Activated CD8-positive, alpha-beta T cell treated with anti-CD3 and anti-CD28 coated beads for 36 hours (primary cell): ENCODE measurements at places on chromosomes 16 and 17. TPM values are rescaled to one million over a fixed set of nuclear protein-coding genes. Genes with fewer than 3 reads are reported as not detected.

The LRRC37A3 gene
- total RNA-seq: 4.8 TPM

The NEURL4 gene
- total RNA-seq: 36.2 TPM

The SLC16A13 gene
- total RNA-seq: 4.8 TPM

The CHP2 gene
- not detected for total RNA-seq

The GUCY2D gene
- not detected for total RNA-seq

The FOXN1 gene
- total RNA-seq: not detected

The FBF1 gene
- 13.2 TPM for total RNA-seq

The TP53TG3D gene
- total RNA-seq: not detected

The PRR35 gene
- total RNA-seq: not detected

GRCh38 chr17:32487473-32488176, 832 bp downstream of the CDK5R1 start:
- H3K27me3 ChIP-seq: no peaks in the 10 kb centered on the region
- H3K4me3 ChIP-seq: peak overlapping the region; percentile 95
- H3K27ac ChIP-seq: peak overlapping the region; percentile 90
- peaks cover 30% of the 10 kb centered on the region for H3K36me3 ChIP-seq
- peaks cover 60% of the 10 kb centered on the region for H3K4me1 ChIP-seq

GRCh38 chr17:57600074-57600473, 145.0 kb downstream of the CCDC182 start:
- H3K4me1 ChIP-seq: peaks cover 83% of the 10 kb centered on the region
- H3K27ac ChIP-seq: peak overlapping the region; percentile 95
- H3K36me3 ChIP-seq: peaks cover 19% of the 10 kb centered on the region
- DNase-seq: peak; percentile 79

DNA sequence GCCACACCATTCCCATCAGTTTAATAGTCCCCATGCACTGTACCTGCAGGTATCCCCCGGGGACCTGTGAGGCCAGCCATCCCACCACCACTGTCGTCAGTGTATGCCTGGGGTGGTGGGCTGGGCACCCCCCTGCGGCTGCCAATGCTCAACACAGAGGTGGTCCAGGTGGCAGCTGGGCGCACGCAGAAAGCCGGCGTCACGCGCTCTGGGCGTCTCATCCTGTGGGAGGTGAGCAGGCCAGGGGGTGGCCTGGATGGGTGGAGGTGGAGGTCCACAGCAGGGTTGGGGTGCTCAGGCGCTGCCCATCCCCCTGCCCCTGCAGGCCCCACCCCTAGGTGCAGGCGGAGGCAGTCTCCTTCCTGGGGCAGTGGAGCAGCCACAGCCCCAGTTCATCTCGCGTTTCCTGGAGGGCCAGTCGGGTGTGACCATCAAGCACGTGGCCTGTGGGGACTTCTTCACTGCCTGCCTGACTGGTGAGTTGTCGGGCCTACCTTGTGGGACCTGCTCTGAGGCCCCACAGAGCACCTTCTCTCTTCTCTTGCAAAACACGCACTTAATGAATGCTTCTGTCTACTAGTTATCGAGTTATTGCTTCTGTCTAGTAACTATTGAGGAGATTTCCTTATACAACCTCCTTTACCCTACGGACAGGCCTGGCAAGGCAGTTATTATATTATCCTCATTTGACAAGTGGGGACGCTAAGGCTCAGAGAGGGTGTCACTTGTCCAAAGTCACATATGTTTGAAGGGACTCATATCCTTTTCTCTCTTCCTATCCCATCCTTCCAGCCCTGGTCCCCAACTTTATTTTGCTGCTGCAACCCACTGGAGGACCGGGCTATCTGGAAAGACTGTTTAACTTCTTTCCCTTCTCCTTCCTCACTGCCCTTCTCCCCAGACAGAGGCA, 5.8 kb upstream of the TRAF4 start:
- H3K4me3 ChIP-seq: peak overlapping the region; percentile 44
- peaks cover 42% of the 10 kb centered on the region for H3K4me1 ChIP-seq
- H3K27ac ChIP-seq: peak overlapping the region; percentile 80
- DNase-seq: no peak

DNA sequence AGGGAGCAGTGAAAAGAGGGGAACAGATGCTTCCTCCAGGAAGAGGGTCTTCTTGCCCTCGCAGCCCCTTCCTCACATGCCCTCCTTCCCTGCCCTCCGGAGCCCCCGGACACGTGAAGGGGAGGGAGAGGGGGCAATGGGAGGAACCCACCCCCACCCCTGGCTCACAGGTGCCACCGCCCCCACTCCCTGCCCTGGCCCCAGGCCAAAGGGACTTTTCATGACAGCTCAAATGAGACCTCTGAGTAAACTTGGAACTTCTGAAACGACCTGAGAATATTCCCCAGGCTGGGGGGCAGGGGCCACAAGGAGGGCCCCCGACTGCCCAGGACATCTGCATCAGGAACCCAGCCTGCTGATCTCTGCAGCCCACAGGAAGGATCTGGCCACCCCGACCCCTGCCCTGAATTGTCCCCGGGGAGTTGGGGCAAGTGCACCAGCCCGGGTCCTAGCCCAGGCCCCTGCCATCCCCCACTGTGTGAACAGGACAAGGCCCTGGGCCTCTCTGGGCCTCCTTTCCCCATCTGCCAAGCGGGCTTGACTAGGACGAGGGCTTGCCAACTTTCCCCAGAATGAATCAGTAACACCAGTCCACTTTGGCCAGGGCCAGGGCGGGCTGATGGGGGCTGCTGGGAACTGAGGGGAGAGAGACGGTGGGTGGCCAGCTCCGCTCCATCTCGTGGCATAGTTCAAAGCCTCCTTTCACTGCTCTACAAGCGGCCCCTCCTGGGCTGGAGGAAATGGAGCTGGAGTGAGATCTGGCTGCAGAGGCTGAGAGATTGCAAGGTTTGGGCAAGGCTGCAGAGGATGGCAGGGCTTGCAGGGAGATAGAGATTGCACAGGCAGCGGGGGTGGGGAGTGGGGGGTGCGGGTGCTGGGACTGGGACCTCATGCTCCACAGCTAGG, 3.8 kb downstream of the IL21R start:
- no peaks in the 10 kb centered on the region for H3K27me3 ChIP-seq
- DNase-seq: peak; percentile 94

DNA sequence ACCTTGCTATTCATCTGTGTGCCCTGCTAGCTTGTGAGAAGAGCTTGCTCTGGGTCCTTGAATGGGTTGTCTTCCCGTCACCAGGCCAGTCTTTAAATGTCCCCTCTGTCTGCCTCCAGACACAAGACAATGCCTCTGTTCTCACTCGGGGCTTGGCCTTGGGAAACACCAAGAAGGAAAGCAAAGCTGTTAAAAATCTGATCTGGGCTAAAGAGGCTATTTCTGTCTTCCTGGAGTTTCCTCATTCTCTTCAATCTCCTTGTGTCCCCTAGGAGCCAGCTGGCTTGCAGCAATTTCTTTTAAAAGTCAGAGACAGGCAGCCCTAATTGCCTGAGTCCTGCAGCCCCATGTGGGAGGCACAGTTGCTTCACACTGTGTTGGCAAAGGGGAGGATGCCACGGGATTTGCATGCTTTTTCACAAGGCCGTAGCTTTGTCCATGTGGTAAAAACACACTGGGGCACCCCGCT, 2.5 kb downstream of the DNAI2 start:
- H3K36me3 ChIP-seq: no peaks in the 10 kb centered on the region
- H3K4me1 ChIP-seq: peaks cover 27% of the 10 kb centered on the region
- no peak overlapping the region for H3K4me3 ChIP-seq
- H3K27ac ChIP-seq: no peak overlapping the region
- peaks cover 4% of the 10 kb centered on the region for H3K27me3 ChIP-seq
- DNase-seq: no peak

GRCh38 chr16:57639172-57639887, 10.9 kb downstream of the ADGRG1 start:
- no peak overlapping the region for H3K4me3 ChIP-seq
- H3K27ac ChIP-seq: no peak overlapping the region
- DNase-seq: peak; percentile 42

DNA sequence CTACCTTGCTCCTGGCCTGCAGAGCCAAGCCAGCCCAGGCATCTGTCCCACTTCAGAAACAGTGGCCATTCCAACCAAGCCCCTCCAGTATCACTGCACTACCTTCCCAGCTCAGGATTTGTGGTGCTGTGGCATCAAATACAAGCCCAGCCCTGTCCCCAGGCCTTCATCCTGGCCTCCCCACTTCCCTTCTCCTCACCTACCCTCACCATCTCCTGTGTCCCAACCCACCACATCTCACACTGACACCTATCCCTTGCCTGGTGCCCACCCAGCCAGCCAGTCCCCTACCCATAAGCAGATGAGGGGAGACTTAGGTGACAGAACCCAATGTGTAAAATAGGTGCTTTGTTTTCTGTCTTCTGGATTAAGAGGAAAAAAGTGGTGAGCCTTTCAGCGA, 66.0 kb upstream of the CDH5 start:
- H3K4me1 ChIP-seq: no peaks in the 10 kb centered on the region
- H3K36me3 ChIP-seq: no peaks in the 10 kb centered on the region
- no peak overlapping the region for H3K4me3 ChIP-seq
- no peak overlapping the region for H3K27ac ChIP-seq
- no peak for DNase-seq
- H3K27me3 ChIP-seq: no peaks in the 10 kb centered on the region

DNA sequence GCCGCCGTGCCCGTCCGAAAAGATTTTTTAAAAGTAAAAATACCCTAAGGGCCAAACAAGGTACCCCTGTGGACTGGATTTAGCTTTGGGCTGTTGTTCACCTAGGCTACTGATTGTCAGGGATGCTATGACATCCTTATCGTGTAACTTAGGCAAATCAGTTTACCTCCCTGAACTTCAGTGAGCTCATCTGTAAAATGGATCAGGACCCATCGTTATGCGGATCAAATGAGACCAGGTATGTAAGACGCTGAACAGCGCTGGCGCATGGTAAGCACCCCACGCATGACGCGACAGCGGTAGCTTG, 658 bp upstream of the ZNF771 start:
- H3K27me3 ChIP-seq: no peaks in the 10 kb centered on the region
- H3K27ac ChIP-seq: peak overlapping the region; percentile 98
- peak overlapping the region; percentile 93 for H3K4me3 ChIP-seq
- peaks cover 9% of the 10 kb centered on the region for H3K36me3 ChIP-seq
- no peak for DNase-seq

- no peak overlapping the region for H3K27ac ChIP-seq
- H3K36me3 ChIP-seq: peaks cover 6% of the 10 kb centered on the region
- H3K27me3 ChIP-seq: no peaks in the 10 kb centered on the region
- DNase-seq: no peak
These were observed 81.8 kb downstream of the CPPED1 start for GRCh38 chr16:12721841-12722421.

DNA sequence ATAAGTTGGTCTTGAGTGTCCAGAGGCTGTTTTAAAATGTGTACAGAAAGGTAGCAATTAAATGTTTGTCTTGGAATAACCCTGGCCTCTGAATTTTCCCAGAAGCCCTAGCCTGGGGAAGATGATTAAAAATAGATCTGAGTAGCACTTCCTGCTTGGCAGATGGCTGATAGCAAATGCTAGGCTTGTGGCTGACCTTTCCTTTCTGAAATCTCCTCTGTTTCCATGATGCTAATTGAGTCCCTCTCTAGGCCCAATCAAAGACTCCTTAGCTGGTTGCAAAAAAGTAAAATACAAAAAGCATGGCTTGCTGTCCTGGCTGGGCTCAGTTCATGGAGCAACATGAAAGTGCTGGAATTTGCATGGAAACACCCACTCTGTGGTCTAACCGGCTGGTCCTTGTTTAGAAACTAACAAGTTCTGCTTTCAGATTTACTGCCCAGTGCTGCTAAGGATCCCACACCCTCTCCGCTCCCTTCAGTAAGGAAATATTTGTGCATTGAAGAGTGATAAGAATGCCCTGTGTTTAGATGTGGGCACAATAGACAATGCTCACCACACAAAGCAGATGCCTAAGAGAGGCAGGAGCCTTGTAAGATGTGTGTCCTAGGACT, 40.8 kb downstream of the YPEL2 start:
- H3K36me3 ChIP-seq: peaks cover 3% of the 10 kb centered on the region
- peak overlapping the region; percentile 91 for H3K27ac ChIP-seq
- peak; percentile 18 for DNase-seq
- H3K4me3 ChIP-seq: no peak overlapping the region
- no peaks in the 10 kb centered on the region for H3K27me3 ChIP-seq
- peaks cover 73% of the 10 kb centered on the region for H3K4me1 ChIP-seq

- H3K4me1 ChIP-seq: peaks cover 15% of the 10 kb centered on the region
- peaks cover 3% of the 10 kb centered on the region for H3K27me3 ChIP-seq
- peaks cover 2% of the 10 kb centered on the region for H3K36me3 ChIP-seq
- no peak overlapping the region for H3K4me3 ChIP-seq
These were observed 8.8 kb downstream of the PCGF2 start for GRCh38 chr17:38739305-38739704.

DNA sequence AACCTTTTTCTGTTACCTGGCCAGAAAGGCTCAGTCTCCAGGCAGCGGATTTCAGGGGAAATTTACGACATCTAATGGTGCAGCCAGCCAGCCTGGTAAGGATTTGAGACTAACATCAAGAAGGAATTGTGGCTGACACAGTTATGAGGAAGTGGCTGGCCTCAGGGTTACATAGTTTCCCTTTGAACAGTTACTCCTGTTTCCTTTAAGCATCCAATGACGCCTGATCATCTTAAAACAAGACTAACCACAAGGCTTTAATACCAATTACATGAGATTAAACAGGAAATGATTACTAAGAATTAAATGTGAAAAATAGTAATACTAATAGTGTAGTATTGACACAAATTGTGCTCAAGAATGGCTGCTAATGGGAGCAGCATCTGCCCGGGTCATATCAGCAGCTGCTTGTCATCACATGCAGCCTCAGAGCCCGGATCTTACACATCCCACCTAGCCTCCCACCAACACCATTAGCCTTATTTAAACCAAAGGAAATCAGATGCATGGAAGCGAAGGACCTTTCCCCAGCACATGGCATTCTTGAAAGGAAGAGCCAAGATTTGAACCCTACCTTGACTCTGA, 431.8 kb downstream of the PMP22 start:
- peaks cover 11% of the 10 kb centered on the region for H3K4me1 ChIP-seq
- no peaks in the 10 kb centered on the region for H3K27me3 ChIP-seq
- H3K36me3 ChIP-seq: no peaks in the 10 kb centered on the region
- no peak overlapping the region for H3K4me3 ChIP-seq

GRCh38 chr17:68627956-68628575, 26.9 kb upstream of the FAM20A start:
- DNase-seq: no peak
- H3K27ac ChIP-seq: no peak overlapping the region
- no peaks in the 10 kb centered on the region for H3K4me1 ChIP-seq
- H3K27me3 ChIP-seq: no peaks in the 10 kb centered on the region
- H3K36me3 ChIP-seq: no peaks in the 10 kb centered on the region

GRCh38 chr16:27231692-27232060, 28.4 kb downstream of the KDM8 start:
- peaks cover 61% of the 10 kb centered on the region for H3K36me3 ChIP-seq
- peaks cover 78% of the 10 kb centered on the region for H3K4me1 ChIP-seq
- DNase-seq: no peak

GRCh38 chr17:64950871-64951270, 31.6 kb upstream of the LRRC37A3 start:
- peaks cover 3% of the 10 kb centered on the region for H3K4me1 ChIP-seq
- DNase-seq: no peak
- no peak overlapping the region for H3K4me3 ChIP-seq

GRCh38 chr17:3879186-3879585, 13.7 kb downstream of the CAMKK1 start:
- no peak for DNase-seq
- H3K27ac ChIP-seq: no peak overlapping the region
- no peak overlapping the region for H3K4me3 ChIP-seq
- H3K27me3 ChIP-seq: no peaks in the 10 kb centered on the region
- H3K36me3 ChIP-seq: peaks cover 10% of the 10 kb centered on the region
- no peaks in the 10 kb centered on the region for H3K4me1 ChIP-seq

GRCh38 chr16:2189252-2189893, 7.0 kb downstream of the CASKIN1 start:
- DNase-seq: no peak
- H3K4me3 ChIP-seq: no peak overlapping the region
- H3K27ac ChIP-seq: no peak overlapping the region
- H3K27me3 ChIP-seq: no peaks in the 10 kb centered on the region
- H3K4me1 ChIP-seq: no peaks in the 10 kb centered on the region
